ENCODE measurements at places on chromosomes 16 and 17.

GRCh38 chr16:4358831-4359561 is 7.9 kb upstream of the PAM16 start:
- DNase-seq, result peak; percentile 80

DNA sequence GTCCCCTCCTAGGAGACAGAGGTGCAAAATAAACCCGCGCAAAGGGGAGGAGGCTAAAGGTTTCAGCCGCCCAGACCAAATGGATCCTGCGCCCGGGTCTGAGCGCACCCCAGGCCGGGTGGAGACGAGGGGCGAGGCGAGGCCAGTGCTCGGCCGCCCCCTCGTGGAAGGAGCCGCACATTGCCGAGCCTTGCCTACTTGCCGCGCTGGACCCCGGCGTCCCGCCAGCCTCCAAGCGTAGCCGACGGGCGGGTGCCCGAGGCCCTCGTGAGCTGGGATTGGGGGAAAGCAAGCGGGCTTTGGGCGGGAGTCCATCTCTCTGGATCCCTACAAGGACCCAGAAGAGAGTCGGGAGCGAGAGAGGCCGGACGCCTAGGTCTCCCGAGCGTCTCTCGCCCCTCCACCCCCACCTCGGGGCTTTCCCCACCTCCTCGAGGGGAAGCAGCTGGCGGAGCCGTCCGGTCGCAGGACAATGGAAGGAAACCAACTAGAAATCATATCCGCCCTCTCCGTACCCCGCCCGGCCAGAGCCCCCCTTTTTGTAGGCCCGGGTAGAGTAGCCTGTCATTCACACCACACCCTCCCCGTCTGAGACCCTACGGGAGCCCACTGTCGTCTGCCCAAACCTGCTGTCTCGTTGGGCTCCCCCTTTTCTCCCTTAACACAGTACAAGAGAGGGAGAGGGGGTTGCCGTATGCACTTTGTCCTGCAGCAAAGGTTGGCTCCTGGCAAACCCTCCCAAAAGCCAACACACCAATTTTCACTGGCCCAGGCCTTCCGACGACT is 664 bp upstream of the BCL6B start:
- DNase-seq, result peak; percentile 85

DNA sequence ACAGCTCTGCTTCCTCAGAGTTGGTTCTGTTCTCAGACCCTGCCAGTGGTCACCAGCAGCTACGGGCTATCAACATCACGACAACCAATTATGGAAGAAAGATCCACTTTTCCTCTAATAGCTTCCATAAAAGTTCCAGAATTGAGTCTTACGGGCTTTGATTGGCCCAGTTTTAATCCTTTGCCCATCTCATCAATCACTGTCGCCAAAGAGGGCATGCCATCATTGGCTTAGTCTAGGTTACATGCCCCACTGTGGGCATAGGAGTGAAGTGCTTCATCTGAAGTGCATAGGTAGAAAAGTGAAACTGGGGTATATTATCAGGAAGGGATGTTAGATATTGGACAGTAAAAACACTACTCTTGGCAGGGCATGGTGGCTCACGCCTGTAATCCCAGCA is 76.6 kb upstream of the DHX40 start:
- no peak for DNase-seq

- DNase-seq, result peak; percentile 28
These were observed 6.0 kb upstream of the TBX21 start for GRCh38 chr17:47726796-47727703.

GRCh38 chr16:54930005-54930868 is at the start of gene IRX5:
IRX5 (plus strand) TSS chr16:54930865; CDS start chr16:54931199, 334 bp downstream.
- DNase-seq, result peak; percentile 93

GRCh38 chr16:23909792-23910418 is 74.1 kb downstream of the PRKCB start:
- no peak for DNase-seq

DNA sequence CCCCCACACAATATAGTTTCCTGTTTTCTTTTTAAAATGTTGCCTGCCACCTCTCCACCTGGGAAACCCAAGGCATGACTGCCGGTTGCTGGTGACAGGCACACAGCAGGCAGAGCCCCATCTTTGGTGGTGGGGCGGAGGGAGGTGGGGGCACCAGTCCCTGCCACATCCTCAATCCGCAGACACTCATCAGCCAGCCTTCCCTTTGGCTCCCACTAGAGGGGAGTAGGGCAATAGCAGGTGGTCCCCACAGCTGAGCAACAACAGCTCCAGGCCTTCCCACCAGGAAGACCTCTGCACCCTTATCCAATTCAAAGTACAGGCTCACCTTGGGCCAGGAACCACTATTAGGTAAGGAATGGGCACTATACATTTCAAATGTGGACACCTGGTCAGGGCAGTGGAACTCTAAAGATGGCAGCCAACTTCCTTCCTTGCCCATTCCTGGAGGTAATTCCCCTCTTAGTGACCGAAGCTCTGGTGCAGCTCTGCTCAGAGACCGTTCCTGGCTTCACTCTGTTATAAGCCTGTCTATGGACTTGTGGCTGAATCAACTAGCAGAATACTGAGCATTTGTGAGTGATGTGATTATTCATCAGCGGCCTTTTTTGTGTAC is 13.9 kb downstream of the RECQL5 start:
- no peak for DNase-seq

DNA sequence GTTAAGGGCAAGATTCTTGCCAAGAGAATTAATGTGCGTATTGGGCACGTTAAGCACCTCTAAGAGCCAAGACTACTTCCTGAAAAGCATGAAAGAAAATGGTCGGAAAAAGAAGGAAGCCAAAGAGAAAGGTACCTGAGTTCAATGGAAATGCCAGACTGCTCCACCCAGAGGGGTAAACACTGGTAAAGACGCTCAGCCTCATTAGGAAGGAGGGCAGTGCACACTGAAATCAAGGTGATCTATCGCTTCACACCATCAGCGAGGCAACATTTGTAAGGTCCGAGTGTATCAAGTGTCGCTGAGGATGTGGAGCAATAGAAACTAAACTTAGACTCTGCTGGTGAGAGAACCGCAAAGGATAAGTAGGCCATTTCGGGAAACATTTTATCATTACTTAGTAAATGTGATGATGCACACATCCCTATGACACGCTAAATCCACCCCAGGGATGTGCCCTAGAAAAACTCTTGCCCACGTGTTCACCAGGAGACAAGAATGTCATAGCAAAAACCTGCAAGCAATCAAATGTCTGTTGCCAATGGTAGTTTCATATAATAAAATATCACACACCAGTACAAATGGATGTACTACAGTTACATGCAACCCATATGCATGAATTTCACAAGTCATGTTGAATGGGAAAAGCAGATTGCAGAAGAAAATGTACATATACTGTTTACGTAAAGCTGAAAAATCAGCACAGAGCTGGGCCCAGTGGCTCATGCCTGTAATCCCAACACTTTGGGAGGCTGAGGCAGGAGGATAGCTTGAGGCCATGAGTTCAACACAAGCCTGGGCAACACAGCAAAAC is 23.6 kb downstream of the CNTROB start:
- no peak for DNase-seq
